ENCODE measurements at places on chromosomes 5 and 9. TPM values are rescaled to one million over a fixed set of nuclear protein-coding genes. Genes with fewer than 3 reads are reported as not detected.

- no peak for DNase-seq
Measured at GRCh38 chr9:107222020-107222522, 61.0 kb upstream of the RAD23B start.

GRCh38 chr5:9437741-9438240, 108.1 kb downstream of the SEMA5A start:
- DNase-seq = no peak

GRCh38 chr5:69042500-69042899, 51.3 kb upstream of the SLC30A5 start:
- DNase-seq = no peak

The ISL1 gene
- not detected for total RNA-seq

DNA sequence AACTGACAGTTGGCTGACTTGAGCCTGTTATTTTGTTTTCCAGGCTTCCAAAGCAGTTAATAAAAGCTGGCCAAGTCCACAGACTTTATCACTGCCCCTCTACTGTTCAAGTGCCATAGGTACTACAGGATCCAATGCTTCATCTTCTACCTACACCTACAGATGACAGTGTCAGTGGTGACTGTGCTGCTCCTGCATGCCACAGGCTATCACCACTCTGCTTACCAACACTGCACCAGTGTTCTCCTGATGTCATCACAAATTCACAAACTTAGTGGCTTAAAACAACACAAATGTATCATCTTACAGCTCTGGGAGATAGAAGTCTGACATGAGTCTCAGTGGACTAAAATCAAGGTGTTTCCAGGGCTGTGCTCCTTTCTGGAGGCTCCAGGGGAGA, 26.6 kb downstream of the HMGCS1 start:
- DNase-seq = no peak

The MOB3B gene
- 0.91 TPM for total RNA-seq

DNA sequence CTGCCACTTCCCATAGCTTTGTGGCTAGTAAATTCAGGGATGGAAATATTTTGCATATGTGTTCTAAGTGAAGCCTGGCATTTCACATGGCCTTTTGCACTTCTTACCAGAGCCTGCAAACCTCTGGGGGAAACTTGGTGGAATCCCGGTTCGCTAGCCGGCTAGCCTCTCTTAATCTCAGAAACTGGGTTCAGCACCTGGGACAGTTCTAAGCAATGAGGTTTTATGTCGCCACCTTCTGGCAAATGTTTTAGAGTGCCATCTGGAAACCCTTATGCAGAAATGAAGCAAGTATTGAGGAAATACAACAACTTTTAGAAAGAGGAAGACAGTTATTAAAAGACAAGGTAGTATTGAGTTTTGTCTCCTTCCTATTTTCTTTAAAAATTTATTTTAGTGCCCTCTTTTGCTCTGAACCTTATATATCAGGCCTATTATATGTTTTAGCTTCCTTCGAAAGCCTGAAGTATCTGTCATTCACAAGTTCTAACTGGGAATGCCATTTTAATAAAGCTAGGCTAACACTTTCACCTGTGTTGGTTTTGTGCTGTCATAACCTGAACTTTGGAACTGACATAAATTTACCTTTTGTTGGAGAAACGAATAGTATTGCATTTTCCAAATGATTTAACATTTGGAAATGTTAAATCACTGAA, 963 bp upstream of the HTR1A start:
- DNase-seq = peak; percentile 48

- no peak for DNase-seq
Measured at GRCh38 chr9:16501726-16502125, 368.7 kb downstream of the BNC2 start.

- no peak for DNase-seq
Measured at GRCh38 chr5:121688781-121689180, 162.9 kb upstream of the FTMT start.

DNA sequence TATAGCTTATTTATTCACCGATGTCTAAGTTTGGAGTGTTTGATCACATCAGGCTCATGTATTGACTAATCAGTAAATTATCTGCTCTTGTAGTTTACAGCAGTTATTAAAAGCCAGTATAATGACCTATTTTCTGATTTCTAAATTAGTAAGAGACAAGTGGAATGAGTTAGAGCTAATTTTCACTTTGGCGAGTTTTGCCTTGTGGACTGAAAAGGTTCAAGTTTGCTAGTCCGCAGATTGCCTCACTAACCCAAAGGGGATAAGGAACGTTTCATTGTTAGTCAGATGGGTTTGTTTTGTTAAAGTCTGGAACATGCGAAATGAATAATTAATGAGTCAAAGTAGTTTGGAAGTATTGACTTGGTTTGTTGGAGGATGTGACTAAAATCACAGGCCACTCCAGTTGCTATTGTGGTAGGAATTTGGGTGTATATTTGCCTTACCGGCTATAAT, 40.1 kb downstream of the SMARCA2 start:
- DNase-seq = no peak

- DNase-seq = no peak
Measured at GRCh38 chr5:125181159-125181558, 434.7 kb upstream of the ZNF608 start.

The FAM151B gene
- total RNA-seq = 1.2 TPM

The SERINC5 gene
- total RNA-seq = 54.6 TPM

DNA sequence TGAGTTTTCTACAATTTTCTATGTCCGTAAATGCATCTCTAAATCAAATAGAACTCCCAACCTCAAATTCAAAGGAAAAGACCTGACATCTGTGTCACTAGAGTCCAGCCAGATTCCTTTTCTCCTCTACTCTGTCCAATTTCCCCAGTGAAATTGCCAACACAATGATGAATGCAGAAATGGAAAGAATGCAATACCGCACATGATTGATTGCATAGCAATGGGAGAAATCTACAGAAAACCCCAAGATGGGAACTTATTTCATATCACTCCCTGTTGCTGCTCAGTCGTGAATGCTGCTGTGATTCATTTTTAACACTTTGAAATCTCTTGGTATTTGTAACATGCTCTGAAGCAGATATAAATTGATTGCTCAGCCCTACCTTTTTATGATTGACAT, 355.1 kb upstream of the TUSC1 start:
- no peak for DNase-seq

DNA sequence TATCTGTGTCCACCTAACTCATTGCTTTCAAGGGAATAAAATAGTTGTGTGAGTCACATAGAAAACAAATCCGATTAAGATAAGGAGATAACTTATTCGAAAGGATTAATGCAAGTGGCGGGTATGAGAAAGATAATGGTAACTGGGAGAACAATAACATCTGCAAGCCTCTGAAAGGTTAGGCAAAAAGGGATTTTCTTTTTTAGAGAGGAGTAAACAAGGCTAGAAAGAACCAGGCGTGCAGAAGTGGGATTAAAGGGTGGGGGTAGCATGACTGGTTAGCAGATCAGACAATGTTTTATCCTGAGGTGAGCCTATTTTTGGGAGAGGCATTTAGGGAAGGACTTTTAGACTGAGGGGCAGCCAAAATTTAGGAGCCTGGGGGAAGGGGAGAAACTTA, 34.7 kb upstream of the JMY start:
- no peak for DNase-seq

GRCh38 chr5:58523956-58524355, 32.7 kb downstream of the GAPT start:
- no peak for DNase-seq

Data from left lobe of liver (tissue), 2 donors.